ENCODE measurements at places on chromosomes 7 and 10.
A peak's percentile ranks its signal among the peaks of the same experiment; 100 is the strongest.

DNA sequence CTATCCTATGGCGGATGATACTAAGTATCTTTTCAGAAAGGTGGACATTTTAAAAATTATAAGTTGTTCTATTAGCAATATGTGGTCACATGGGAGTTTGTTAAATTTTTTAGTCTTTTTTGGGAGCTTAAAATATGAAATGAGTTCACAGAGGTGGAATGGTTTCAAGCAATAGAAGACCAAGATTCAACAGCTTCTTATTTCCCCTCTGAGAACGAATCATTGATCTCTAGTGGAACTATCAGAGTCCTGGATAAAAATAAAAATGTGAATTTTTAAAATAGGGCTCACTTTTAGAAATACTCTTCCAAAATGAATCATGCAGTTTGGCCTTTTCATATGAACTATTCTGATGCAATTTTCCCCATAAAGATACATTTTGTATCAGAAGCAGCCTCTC is 467.7 kb upstream of the KLF6 start:
- DNase-seq = no peak

- DNase-seq = peak; percentile 78
Observed at GRCh38 chr7:81460250-81461045, 309.4 kb downstream of the HGF start.

GRCh38 chr7:47550788-47551470 is 31.0 kb downstream of the TNS3 start:
- no peak for DNase-seq

DNA sequence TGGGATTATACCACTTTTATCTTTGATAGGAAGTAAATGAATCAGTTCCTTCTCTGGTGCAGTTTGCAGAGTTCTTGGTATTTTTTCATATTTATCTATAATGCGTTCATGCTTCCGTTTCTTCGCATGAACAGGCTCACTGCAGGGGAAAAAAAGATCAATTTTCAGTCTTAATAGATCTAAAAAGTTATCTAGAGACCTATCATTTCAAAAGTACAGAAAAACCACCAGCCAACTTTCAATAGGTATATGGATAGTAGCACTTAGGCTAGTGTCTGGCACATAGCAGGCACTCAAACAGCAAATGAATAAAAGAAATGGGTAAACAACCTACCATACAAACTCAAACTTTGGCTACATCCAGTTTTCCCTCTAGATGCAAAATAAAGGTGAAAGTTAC is 5.5 kb downstream of the NOC3L start:
- no peak for DNase-seq

DNA sequence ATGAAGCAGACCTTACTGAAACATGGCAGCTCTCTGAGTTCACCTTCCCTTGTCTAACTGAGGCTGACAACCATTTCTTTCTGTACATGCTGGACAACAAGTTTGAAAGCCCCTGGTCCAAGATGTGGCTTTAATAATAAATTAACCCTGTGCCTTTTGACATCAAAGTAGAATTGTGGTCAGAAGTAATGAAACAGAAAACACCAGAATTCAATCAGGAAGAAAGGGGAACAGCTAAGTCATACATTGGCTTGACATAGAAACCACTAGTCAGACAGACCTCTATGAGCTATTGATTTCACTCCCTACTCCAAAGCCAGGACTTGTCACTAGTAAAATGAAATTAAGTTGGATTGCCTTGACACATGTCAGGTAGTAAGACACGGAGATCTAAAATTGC is 175.2 kb upstream of the ASAH2 start:
- DNase-seq = no peak

GRCh38 chr7:2168615-2169311 is 64.0 kb downstream of the MAD1L1 start:
- no peak for DNase-seq

- DNase-seq = no peak
Observed at GRCh38 chr10:98308669-98309365, 40.8 kb upstream of the LOXL4 start.

- no peak for DNase-seq
Observed at GRCh38 chr7:41869997-41870396, 167.1 kb upstream of the INHBA start.

All from CMK (cell line).